ENCODE measurements at places on chromosomes 13 and 19.

- DNase-seq: no peak
Observed at GRCh38 chr13:30266756-30267155, 40.6 kb downstream of the KATNAL1 start.

GRCh38 chr19:44851427-44851826 is 5.3 kb downstream of the NECTIN2 start:
- DNase-seq: no peak

- DNase-seq: no peak
Observed at GRCh38 chr19:40466985-40467734, at the start of gene SPTBN4. Gene SPTBN4 (plus strand): TSS chr19:40467001. CDS start chr19:40472622, 5,621 bp downstream.

DNA sequence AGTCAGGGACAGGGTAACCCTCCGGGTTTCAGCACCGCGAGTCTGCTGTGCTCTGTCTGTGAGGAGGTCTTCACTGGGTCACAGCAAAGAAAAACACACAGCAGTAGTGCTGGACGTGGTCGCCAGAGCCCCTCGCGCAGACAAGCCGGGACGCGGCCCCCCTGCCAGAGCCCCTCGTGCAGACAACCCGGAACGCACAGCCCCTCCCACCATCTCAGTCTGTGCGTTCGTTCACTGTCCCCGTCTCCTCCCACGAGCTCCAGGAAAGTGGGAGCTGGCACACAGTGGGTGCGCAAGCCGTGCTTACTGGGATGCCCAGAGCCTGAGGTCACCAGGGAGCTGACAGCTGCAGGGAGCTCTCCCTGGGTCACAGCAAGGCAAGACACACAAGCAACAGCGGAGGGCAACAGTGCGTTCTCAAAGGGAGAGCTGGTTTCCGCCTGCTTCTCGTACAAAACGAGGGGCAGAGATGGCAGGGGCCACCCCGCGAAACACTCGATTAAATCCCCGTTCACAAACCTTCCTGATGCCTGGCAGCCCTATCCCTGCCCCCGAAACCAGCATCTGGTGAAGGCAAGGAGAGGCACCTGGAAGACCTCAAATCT is 3.2 kb upstream of the PLPP2 start:
- DNase-seq: no peak

DNA sequence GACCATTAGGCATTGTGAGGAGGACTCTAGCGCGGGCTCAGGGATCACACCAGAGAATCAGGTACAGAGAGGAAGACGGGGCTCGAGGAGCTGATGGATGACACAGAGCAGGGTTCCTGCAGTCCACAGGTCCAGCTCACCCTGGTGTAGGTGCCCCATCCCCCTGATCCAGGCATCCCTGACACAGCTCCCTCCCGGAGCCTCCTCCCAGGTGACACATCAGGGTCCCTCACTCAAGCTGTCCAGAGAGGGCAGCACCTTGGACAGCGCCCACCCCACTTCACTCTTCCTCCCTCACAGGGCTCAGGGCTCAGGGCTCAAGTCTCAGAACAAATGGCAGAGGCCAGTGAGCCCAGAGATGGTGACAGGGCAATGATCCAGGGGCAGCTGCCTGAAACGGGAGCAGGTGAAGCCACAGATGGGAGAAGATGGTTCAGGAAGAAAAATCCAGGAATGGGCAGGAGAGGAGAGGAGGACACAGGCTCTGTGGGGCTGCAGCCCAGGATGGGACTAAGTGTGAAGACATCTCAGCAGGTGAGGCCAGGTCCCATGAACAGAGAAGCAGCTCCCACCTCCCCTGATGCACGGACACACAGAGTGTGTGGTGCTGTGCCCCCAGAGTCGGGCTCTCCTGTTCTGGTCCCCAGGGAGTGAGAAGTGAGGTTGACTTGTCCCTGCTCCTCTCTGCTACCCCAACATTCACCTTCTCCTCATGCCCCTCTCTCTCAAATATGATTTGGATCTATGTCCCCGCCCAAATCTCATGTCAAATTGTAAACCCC is 2.8 kb upstream of the CEACAM5 start:
- no peak for DNase-seq

DNA sequence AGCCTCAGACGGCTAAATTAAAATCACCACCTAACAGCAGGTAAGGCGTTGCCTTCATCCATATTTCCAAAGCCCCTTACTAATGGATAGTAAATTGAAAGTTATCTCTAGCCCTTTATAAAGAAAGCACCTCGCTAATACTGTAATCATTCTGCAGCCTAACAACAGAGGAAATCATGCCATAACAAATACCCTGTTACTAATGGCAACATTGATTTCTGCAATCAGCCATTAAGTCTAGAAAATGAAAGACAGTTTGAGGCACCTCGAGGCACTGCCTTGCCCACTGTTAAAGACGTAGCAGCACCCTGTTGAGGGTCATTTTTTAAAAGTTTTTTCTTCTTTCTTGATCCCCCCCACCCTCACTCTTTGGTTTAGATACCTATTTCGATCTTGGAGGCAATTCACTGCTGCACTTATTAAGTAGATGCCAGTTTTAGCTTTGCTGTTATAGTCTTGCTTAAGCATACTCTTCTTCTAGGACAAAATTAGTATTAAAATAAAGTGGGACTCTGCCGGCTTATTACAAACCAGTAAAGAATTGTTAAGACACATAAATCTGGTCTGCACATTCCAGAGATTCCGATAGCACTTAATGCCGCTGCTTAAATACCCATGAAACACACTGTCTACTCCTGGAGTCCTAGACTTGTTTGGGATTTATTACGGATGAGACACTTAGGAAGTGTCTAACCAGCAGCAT is 74.8 kb downstream of the ZNF536 start:
- no peak for DNase-seq

- DNase-seq: no peak
Observed at GRCh38 chr13:36214163-36214921, at the start of gene SOHLH2. Gene SOHLH2 (minus strand): TSS chr13:36214556. CDS start chr13:36214526, 30 bp downstream.

DNA sequence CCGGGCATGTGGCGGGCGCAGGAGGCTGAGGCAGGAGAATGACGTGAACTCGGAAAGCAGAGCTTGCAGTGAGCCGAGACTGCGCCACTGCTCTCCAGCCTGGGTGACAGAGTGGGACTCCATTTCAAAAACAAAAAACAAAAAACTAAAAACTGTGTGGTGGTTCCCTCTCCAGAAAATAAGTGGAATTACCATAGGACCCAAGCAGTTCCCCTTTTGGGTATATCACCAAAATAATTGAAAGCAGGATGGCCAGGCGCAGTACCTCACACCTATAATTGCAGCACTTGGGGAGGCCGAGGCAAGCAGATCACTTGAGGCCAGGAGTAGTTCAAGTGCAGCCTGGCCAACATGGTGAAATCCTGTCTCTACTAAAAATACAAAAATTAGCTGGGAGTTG is 15.7 kb upstream of the LDLR start:
- DNase-seq: no peak

- DNase-seq: peak; percentile 65
Observed at GRCh38 chr13:76879203-76879882, 6.9 kb downstream of the KCTD12 start.

- no peak for DNase-seq
Observed at GRCh38 chr19:46197314-46198070, 32.0 kb upstream of the IGFL1 start.

All from non-pigmented ciliary epithelial cell (primary cell).